ENCODE measurements at places on chromosomes 7 and 10. TPM values are rescaled to one million over a fixed set of nuclear protein-coding genes. Genes with fewer than 3 reads are reported as not detected.
A peak's percentile ranks its signal among the peaks of the same experiment; 100 is the strongest.

Gene IDI2
- total RNA-seq: 0.08 TPM

Gene PHYHIPL
- total RNA-seq: 3.2 TPM

Gene ANXA8
- 0.08 TPM for total RNA-seq

Gene CCL24
- total RNA-seq: not detected

Gene NUTM2D
- total RNA-seq: 0.32 TPM

Gene TECPR1
- total RNA-seq: 19.2 TPM

Gene NPSR1
- total RNA-seq: not detected

Gene NAPEPLD
- 33.8 TPM for total RNA-seq

Gene SEMA3A
- 10.0 TPM for total RNA-seq

Gene PPP1R9A
- total RNA-seq: 3.5 TPM

Gene RHBDD2
- 83.4 TPM for total RNA-seq

Gene PTPRZ1
- 36.8 TPM for total RNA-seq

GRCh38 chr7:170551-171363, 21.6 kb upstream of the FAM20C start:
- DNase-seq: no peak

DNA sequence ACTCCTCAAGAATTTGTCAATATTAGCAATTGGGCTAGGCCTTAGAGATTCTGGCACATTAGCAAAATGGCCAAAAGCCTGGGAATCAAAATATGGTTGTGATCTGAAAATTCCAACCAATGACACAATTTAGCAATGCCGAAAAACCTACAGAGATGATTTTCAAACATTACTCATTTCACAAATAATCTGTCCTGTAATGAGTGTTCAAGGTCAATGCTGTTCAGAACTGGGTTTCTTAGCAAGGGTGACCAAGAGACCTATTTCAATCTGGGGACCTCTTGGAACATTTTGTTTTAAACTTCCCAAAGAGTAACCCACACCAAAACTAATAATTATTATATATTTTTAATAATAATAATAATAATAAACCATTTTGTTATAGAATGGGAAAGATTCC, 24.1 kb downstream of the ELMO1 start:
- DNase-seq: no peak

- no peak for DNase-seq
Observed at GRCh38 chr10:118315629-118316028, 26.5 kb downstream of the FAM204A start.

GRCh38 chr7:83452256-83452655, 196.7 kb downstream of the SEMA3E start:
- DNase-seq: no peak

- DNase-seq: peak; percentile 45
Observed at GRCh38 chr10:84204122-84204521, 9.8 kb downstream of the CDHR1 start.

DNA sequence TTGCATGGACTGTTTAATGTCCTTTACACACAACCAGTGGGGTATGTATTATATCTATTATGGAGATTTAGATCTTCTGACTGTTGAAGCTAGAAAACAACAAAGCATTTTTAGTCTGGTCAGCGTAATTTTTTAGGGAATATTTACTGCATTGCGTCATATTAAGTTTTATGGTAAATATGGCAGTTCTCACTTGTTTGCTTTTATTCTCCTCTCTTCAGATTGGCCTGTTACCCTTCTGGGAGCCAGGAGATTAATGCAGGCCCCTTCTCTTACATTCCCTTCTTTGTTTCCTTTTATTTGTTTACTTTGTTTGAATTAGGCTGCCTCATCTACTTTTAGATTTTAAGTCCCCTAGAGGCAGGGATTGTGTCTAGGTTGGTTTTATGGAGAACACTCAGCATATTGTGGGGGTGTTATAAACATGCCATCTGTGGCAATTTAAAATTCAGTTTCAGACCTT, 13.8 kb downstream of the UBE2D1 start:
- DNase-seq: peak; percentile 52

DNA sequence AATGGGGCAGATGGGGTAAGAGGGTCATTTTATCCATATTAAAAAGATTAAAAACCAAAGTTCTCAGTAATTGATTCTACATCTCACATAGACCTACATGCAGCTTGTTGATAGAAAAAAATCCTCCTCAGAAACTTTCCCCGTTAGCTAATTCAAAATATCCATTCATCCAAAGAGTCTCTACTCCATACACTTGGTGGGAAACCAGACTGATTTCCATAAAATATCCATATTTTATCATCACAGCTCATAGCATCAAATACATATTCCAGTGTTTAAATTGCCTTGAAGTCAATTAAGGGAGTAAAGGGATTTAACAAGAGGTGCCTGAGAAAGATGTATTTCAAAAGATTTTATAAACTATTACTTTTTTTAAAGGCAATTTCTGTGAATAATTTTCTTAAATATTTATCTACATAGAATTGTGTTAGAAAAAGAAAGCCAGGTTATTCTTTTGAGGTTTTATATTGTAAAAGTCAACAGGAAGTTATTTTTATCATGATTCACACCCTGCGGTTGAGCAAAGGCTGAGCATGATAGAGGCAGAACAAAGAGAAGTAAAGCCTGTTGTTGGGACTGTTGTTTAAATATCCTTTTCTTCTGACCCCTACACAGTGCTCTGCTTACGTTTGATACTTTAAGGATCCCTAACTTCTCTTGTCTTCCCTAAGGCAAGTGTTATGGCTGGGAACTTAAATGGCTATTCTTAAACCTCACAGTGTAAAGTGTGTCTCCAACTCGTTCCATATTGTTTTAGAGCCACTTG, 266.7 kb downstream of the PRKG1 start:
- DNase-seq: no peak

GRCh38 chr10:102409604-102410428, 8.8 kb downstream of the PSD start:
- DNase-seq: no peak

DNA sequence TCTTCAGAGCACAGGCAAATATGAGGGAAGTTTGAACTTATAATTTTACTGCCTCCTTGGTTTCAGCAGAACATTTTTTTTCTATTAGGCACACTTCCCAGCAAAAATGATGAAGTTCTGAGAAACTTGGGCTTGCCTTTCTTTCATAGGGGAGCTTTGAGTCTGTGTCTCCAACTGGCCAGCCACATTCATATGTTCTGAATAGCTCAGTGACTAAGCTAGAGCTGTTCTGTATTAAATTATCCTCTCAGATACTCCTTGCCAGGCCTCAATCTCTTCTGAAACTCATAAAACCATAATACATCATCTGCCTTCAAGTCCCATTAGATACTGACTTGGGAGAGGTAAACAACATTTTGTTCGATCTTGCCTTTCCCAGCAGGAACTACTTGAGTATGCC, 476.5 kb downstream of the GPAM start:
- no peak for DNase-seq

DNA sequence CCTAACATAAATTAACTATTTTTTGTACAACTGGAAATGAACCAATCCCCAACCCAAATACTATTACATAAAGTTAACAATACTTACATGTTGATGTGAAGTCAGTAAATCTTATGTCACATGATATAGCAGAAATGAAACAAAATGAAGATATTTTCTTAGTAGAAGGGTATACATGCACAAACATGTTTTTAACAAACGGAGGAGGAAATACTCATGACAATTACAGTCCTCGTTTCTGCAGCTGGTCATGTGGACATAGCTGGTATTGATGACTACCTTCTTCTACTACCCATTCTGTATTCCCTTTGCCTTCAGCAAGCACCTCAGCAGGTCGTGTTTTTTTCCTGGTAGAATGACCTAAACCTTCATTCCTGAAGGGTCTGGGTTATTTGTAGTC, 252.3 kb downstream of the HTR7 start:
- DNase-seq: no peak

DNA sequence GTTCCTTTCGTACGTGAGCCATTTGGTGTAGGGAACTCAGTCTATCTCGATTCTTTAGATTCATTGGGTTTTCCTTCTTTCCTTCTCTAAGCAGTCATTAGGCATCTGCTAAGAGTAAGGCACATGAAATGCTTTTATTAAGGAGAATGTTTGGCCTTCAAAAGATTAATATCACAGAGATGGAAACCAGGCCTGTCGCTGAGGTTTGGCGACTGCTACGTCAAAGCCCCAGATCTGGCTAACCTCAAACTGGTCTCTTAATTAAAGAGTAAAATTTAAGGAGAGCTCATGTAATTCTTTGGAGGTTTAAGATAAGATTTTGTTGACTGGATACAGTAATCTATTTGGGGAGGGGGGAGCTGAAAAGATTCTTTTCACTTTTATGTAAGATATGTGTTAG, 189.8 kb downstream of the JCAD start:
- DNase-seq: no peak

- no peak for DNase-seq
Observed at GRCh38 chr7:54921116-54921515, 97.7 kb upstream of the EGFR start.
